ENCODE measurements at places on chromosomes 7 and 10.

- DNase-seq = no peak
Measured at GRCh38 chr10:107277591-107277990, 113.1 kb upstream of the SORCS1 start.

- DNase-seq = no peak
Measured at GRCh38 chr7:19871102-19871501, 97.7 kb upstream of the TMEM196 start.

DNA sequence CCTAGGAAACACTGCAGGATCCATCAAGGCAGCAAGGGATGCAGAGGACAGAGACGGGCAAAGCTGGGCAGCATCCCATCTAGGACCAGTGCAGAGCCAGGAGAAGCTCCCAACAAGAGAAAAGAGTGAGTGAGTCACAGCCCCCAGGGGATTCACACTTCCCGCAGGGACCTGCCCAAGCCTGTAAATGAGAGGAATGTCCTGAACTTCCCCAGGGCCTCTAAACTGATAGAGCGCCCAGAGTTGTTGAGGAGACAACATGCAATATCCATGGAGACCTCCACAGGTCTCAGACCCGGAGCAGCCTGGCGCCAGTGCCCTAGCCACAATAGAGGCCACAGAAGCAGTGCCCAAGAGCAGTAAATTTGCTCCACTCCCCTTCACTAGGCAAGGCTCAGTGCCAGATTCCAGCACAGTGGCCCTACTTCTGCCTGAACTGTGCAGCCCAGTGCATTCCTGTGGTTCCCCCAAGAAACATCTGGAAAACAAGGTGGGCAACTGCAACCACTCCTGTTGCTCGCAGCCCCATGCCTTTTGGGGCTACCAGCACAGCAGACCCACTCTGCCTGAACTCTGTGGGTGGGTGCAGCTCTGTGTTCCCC, 567.5 kb downstream of the POM121L12 start:
- DNase-seq = no peak

GRCh38 chr10:114987995-114988394, 50.0 kb downstream of the TRUB1 start:
- no peak for DNase-seq

DNA sequence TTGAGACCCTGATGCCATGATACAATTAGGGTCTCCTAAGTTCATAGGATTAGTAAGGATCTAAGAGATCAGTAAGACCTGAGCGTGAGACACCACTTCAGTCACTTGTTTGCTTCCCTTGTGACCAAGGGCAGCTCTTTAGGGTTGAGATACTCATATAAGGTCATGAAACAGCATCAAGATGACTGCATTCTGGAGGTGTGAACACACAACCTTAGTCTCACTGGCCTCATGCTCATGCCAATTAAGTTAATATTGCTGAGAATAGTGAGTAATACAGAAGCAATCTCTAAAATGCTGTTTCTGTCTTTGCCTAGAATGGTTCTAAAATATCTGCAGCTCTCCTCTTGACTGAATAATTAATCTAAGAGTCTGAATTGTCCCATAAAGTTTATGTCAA, 39.6 kb upstream of the KLHL7 start:
- DNase-seq = no peak

GRCh38 chr10:110429301-110429700, 68.4 kb upstream of the DUSP5 start:
- DNase-seq = no peak

GRCh38 chr7:30923009-30923773, 11.5 kb downstream of the AQP1 start:
- no peak for DNase-seq

GRCh38 chr10:29239569-29240472, 49.0 kb upstream of the LYZL1 start:
- no peak for DNase-seq

- no peak for DNase-seq
Measured at GRCh38 chr10:97584060-97584797, at the start of gene HOGA1. HOGA1 (plus strand) TSS chr10:97584389; CDS start chr10:97584704, 315 bp downstream.

DNA sequence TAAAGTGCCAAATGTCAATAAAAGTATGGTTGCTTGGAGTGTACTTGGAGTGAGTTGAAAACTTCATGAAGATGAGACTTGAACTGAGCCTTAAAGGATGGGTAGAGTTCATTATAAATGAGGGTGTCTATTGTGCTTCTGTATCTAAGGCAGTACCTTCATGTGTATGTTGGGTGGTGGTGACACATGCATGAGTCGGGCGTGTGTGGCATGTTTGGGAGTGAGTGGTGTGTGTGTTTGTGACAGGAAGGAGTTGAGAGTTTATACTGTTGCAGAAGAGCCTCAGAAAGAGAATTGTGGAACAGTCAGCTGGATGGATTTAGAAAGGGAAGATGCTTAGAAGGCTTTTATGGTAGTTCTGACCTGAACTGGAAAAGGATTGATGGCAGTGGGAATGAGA, 6.0 kb upstream of the ZRANB1 start:
- no peak for DNase-seq

DNA sequence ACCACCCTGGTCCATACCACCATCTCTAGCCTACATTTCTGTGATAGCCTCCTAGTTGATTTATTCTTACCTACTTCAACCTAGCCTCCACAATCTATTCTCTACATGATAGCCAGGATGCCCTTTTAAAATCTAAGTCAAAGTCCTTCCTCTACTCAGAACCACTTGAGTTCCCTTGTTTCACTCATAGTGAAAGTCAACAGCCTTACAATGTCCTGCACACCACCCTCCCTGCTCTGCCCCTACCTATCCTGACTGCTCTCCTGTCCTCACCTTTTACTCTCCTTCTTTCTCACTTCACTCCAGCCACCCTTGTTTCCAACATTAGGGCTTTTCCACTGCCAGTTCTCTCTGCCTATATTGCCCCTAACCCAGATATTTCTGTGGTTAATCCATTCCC, 146.7 kb downstream of the GRM3 start:
- DNase-seq = no peak

GRCh38 chr7:71019706-71020105, 112.2 kb upstream of the GALNT17 start:
- DNase-seq = no peak

DNA sequence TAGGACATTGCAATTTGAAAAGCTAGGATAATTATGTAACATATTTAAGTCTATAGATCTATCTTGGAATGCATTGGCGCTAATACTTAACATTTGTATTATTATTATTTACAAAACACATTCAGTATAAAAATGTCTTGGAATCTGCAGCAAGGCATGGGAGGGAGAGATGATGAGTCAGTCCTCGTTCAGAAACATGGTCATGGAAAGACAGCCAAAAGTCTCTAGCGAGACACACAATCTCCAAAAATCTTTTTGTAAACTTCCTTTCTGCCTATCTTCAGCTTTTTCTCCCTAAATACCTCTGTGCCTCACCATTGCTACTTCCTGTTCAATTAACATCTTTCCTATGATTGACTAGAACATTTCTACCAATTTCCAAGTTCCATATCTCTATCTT, 188.4 kb upstream of the CACNA2D1 start:
- no peak for DNase-seq

- no peak for DNase-seq
Measured at GRCh38 chr7:23462846-23463245, 7.4 kb downstream of the IGF2BP3 start.

DNA sequence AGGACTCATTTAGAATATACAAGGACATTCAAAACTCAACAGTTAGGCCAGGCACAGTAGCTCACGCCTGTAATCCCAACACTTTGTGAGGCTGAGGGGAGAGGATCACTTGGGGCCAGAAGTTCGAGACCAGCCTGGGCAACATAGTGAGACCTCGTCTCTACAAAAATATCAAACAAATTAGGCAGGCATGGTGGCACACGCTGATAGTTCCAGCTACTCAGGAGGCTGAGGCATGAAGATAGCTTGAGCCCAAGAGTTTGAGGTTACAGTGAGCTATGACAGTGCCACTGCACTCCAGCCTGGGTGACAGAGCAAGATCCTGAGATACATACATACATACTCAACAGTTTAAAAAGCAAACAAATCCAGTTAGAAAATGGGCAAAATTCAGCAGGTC, 44.9 kb downstream of the GNA12 start:
- DNase-seq = no peak

DNA sequence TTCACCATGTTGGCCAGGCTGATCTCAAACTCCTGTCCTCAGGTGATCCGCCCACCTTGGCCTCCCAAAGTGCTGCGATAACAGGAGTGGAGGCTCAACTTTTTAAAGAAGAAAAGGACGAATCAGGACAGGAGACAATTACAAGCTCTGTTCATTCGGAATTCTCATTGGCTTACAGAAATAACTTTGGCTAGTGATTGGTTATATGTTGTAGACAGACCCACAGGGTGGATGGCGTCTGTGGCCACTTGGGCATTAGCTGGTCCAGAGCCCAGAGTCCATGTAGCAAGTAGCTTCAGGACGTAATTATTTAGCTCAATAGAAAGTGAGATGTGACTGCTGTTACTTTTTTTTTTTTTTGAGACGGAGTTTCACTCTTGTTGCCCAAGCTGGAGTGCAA, 160.5 kb upstream of the TNRC18 start:
- no peak for DNase-seq

All from activated naive CD4-positive, alpha-beta T cell (primary cell).